Bronchial epithelial cell (primary cell): ENCODE measurements at places on chromosomes 16 and 17.

GRCh38 chr16:58024486-58025350 is 836 bp upstream of the MMP15 start:
- DNase-seq, result peak; percentile 8

GRCh38 chr16:2008631-2009163 is 924 bp downstream of the ZNF598 start:
- no peak for DNase-seq

GRCh38 chr16:17798716-17799115 is 328.0 kb upstream of the XYLT1 start:
- no peak for DNase-seq

- peak; percentile 82 for DNase-seq
Observed at GRCh38 chr17:31094600-31095235, at the start of gene NF1. TSS of gene NF1 (plus strand) at chr17:31094977. CDS start at chr17:31095310, 333 bp downstream.

GRCh38 chr16:87050142-87050541 is 267.1 kb downstream of the C16orf95 start:
- no peak for DNase-seq

DNA sequence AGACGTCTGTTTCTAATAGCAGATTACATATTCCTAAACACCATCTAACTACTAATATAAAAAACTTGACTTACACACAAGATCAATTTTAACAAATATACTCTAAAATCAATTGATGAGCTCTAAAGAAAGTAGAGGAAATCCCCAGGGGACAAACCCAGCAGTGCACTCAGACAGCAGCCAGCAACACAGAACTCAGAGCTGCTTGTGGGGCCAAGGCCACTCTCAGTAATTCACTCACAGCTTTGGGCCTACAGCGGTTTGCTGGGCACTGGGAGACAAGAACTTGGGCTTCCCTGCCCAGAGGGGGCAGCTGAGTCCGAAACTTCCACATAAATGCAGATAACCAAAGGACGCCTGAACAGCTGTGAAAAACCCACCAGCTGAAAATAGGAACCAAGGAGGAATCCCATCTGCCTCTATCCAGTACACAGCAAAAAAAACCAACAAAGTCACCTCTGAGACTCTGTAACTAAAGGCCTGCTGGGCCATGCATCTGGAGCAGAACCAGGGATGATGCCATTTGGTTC is 21.4 kb downstream of the NPLOC4 start:
- DNase-seq, result no peak

- no peak for DNase-seq
Observed at GRCh38 chr17:21202512-21202911, 11.4 kb downstream of the TMEM11 start.

DNA sequence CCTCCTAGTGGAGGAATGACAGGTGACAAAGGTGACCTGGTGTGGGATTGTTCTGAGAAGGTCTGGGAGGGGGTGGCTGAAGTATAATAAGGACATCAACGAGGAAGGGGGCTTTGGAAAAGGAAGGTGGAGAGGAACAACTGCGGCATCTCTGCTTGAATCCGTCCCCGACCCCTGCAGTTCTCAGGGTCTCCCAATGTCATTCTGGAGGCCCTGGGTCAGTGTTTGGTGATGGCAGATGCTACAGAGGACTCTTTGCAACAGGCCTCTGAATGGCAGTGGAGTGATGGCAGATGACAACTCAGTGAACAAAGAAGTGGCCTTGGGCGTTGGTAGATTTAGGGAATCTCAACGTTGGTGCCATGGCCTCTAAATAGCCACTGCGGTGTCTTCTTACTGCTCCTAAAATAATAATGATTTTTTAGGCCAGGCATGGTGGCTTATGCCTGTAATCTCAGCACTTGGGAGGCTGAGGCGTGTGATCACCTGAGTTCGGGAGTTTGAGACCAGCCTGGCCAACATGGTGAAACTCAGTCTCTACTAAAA is 1.3 kb downstream of the ENGASE start:
- no peak for DNase-seq

DNA sequence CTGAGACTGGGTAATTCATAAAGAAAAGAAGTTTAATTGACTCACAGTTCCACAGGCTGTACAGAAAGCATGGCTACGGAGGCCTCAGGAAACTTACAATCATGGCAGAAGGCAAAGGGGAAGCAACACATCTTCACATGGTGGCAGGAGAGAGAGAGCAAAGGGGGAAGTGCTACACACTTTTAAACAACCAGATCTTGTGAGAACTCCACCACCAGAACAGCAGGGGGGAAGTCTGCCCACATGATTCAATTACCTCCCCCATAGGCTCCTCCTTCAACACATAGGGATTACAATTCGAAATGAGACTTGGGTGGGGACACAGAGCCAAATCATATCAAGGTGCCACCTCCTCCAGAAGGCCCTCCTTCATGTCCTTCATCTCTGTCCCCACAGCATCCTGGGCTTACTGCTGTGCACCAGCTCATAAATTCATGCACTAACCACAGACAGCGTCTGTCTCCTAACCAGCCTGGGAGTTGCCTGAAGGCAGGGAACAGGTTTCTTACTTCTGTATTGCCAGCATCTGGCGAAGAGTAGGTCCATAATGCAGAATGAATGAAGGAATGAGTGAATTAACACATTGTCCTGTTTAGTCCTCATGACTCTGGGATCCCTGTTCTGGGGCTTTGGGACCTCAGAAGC is 74.4 kb downstream of the WSB1 start:
- DNase-seq, result no peak

- peak; percentile 82 for DNase-seq
Observed at GRCh38 chr16:305916-306626, 23.1 kb downstream of the PDIA2 start.

GRCh38 chr17:7956228-7956965 is 24.4 kb downstream of the CNTROB start:
- DNase-seq, result no peak

DNA sequence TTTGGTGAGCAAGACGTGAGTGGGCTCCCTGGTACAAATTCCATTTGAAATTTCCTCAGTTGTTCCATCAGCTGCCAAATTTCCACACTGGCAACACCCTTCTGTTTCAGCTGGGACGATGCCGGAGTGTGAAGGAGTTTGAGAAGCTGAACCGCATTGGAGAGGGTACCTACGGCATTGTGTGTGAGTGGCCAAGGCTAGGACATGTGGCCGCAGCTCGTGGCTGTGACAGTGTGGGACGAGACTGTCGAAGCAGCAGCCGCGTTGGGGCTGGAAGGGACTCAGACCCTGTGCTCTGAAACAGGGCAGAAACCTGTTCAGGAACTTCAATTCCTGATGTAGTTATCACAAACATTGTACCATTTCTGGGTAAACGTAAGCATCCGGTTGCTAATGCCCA is 2.7 kb downstream of the CDK10 start:
- DNase-seq, result no peak

- no peak for DNase-seq
Observed at GRCh38 chr17:30541802-30542201, 64.6 kb downstream of the GOSR1 start.

- no peak for DNase-seq
Observed at GRCh38 chr16:68374961-68375660, 64.3 kb downstream of the PRMT7 start.

- peak; percentile 73 for DNase-seq
Observed at GRCh38 chr16:21100447-21100846, 50.2 kb downstream of the DNAH3 start.
